ENCODE measurements at places on chromosomes 6 and 20. TPM values are rescaled to one million over a fixed set of nuclear protein-coding genes. Genes with fewer than 3 reads are reported as not detected.
A peak's percentile ranks its signal among the peaks of the same experiment; 100 is the strongest.

DNA sequence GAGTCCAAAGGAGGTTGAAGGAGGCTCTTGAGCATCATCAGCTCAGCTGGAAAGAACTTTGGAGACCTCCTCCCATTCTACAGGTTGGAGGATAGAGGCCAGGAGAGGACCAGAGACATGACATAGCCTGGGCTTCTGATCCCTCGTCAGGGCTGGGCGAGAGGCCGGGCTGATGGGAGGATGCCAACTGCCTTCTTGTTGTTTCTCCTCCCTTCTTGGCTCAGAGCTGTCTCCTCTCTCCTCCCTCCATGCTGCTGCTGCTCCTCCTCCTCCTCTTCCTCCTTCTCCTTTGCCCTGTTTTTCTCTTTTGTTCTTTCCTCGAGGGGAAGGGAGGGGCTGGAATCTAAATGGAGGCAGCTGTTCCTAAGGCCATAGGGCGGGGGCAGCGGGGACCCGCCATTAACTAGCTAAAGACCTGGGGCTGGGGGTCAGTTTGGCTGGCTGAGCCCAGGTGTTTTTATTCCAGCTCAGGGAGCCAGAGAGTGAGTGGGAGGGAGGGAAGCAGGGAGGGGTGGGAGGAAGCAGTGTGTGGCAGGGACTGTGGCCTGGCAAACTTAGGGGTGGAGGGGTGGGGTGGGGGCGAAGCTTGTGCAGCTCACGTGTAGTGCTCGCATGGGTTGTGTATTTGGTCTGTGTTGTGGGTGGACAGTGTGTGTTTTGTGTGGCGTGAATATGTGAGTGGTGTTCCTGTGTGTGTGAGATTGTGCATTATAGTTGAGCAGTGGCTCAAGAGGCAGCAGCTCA is 84.8 kb downstream of the CD40 start:
- DNase-seq: no peak

Gene PCIF1
- total RNA-seq: 16.0 TPM

DNA sequence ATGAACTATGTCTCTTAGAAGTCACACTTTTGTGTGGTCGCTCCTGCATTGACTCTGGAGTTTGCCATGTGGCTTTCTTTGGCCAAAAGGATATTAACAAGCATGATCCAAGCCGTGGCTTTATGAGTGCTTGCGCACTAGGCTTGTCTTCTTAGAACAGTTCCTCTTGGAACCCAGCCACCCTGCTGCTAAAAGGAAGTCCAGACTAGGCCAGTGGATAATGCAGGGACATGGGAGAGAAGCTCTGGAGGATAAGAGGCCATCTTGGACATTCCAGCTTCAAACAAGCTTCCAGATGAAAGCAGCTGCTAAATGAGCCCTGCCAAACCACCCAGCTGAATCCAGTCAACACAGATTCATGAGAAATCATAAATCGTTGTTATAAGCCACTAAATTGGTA is 346.4 kb downstream of the CDC5L start:
- peak; percentile 64 for DNase-seq

DNA sequence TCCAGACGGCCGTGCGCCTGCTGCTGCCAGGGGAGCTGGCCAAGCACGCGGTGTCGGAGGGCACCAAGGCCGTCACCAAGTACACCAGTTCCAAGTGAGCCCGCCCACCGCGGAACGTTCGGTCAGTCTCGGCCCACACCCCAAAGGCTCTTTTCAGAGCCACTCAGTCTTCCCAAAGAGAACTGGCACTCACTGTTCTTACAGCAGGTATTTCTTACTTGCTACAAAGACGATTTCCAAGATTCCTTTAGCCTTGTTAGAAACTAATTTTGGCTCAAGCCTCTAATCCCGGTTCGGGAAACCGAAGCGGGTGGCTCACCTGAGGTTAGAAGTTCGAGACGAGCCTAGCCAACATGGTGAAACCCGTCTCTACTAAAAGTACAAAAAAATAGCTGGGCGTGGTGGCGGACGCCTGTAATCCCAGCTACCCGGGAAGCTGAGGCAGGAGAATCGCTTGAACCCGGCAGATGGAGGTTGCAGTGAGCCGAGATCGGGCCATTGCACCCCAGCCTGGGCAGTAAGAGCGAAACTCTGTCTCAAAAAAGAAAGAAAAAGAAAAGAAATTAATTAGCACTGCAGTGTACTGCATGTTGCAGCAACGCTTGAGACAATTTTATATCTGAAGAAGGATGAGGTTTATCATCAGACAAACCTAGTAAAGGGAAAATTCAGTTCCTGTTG is 73.1 kb downstream of the OR2B2 start:
- peak; percentile 63 for DNase-seq

Gene NCOA5
- 21.4 TPM for total RNA-seq

DNA sequence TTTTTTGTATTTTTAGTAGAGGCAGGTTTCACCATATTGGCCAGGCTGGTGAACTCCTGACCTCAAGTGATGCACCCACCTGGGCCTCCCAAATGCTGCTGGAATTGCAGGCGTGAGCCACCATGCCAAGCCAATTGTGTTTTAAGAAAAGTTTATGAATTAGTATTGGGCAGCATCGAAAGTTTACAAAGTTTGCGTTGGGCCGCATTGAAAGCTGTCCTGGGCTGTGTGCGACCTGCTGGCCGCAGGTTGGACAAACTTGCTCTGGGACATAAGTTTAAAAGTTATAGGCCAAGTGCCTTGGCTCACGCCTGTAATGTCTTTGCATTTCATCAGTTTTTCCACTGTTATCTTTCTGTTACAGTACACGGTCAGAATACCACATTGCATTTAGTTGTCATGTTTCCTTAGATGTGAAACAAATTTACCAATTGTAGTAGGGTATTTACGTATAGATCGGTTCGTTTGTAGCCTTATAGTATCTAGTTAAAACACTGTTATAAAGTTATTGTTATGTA is 39.5 kb downstream of the ASXL1 start:
- no peak for DNase-seq

Gene PDYN
- not detected for total RNA-seq

GRCh38 chr20:13493143-13493542 is 145.6 kb downstream of the TASP1 start:
- DNase-seq: no peak

Gene BTNL2
- not detected for total RNA-seq

GRCh38 chr20:7943891-7944290 is 3.6 kb upstream of the HAO1 start:
- DNase-seq: peak; percentile 70

DNA sequence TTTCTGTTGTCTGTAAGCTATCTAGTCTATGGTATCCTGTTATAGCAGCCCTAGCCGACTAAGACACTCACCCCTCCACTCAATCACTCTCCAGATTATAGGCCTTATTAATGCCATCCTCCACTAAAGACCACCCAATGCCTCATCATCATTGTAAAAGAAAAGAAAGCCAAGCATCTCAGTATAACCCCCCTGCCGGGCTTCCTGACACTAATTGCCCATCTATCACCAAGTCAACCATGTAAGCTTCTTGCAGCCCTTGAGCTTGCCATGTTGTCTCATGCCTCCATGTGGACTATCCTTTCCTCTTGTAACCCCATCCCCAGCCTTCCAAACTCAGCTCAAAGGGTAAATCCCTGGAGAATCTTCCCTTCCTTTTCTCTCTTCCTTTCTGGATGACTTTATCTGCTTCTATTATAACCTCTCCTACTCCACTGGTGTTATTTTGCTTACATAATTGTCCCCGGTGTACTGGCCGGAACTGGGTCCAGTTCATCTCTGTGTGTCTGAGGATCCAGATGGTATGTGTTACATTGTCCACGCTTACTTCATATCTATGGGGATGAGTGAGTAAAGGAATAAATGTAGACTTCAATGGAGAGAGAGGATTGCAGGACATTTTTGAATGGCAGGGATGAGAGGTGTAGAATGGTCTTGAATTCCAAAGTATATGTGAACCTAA is 202.9 kb upstream of the SOX4 start:
- no peak for DNase-seq

Gene LPIN3
- total RNA-seq: 12.2 TPM

Gene SLC4A11
- total RNA-seq: 12.2 TPM

Gene PRSS16
- not detected for total RNA-seq

Gene C6orf15
- total RNA-seq: 1.2 TPM

DNA sequence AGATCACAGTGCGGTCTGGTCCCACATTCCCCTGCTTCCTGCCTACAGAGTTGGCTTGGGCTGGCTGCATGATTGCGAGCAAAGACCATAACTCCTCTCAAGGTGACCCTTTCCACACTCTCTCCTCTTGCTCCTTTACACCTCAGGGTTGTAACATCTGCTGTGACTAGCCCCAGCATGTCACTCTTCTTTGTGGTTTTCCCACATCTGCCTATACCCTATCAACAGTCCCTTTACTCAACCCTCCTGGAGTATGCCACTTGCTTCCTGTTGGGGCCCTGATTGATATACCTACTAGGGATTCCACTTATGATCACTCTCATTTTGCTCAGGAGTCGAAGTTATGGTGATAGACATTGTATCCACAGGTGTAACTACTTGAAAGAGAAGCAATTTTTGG is 58.9 kb upstream of the SGK1 start:
- no peak for DNase-seq

DNA sequence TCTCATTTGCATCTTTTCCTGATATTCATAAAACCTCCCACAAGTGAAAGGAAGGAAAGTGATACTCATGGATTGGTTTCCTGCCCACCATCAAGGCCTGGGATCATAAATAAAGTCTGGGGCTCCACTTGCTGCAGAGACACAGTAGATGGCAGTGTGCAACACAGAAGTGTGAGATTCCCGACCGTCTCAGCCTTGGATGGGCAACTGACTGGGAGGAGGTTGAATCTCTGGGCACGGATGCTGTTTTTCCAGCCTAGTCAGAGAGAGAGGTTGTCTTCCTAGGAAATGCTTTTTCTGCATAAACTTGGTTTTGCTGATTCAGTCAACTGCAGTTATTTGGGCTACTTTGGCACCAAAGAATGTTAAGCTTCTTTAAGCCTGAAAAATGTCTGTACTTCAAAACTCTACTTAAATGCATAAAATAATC is 9.9 kb upstream of the RFPL4B start:
- DNase-seq: peak; percentile 84

GRCh38 chr6:36668591-36668990 is 9.9 kb upstream of the CDKN1A start:
- peak; percentile 74 for DNase-seq

DNA sequence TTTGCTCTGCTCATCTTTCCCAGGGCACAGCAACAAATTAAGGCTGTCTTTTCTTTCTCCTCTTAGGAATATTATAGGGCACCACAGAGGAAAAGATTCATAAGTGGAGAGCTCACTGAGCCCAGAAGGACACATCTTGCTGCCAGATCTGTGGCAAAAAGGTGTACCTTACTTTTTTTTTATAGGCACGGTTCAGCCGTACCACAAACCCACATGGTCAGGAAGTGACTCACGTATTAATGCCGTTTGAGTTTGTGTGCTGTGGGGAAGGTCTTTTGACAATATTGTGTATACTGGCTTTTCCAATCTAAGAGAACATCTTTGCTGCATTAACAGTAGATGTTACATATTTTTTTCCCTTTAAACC is 28.4 kb downstream of the PAQR8 start:
- peak; percentile 28 for DNase-seq

Gene PI3
- total RNA-seq: not detected
